ENCODE measurements at places on chromosomes 6 and 20.

- DNase-seq: no peak
Observed at GRCh38 chr6:12032783-12033573, 20.9 kb downstream of the HIVEP1 start.

DNA sequence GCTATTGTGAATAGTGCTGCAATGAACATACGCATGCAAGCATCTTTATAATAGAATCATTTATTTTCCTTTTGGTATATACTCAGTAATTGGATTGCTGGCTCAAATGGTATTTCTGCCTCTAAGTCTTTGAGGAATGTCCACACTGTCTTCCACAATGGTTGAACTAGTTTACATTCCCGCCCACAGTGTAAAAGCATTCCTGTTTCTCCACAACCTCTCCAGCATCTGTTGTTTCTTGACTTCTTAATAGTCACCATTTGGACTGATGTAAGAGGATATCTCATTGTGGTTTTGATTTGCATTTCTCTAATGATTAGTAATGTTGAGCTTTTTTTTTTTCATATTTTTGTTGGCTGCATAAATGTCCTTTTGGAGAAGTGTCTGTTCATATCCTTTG is 208.7 kb downstream of the PHF3 start:
- DNase-seq: no peak

DNA sequence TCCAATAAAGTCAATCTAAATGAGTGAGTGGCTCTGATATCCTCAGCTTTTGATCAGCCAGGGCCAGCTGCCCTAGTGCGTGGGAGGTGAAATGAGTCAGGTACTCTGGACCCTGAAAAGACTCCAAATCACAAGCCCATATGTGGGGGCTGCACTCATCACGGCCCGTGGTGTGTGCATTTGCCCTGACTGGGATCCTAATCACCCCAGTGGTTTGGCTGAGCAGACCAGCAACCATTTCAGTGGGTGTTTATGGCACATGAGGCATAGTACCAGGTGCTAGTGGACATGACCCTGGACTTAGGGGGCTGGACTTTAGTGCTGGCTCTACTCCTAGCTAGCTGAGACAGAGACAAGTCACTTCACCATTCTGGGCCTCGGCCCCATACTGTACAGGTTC is 39.4 kb downstream of the SCML4 start:
- DNase-seq: no peak

GRCh38 chr6:46784535-46784934 is 8.7 kb upstream of the MEP1A start:
- DNase-seq: no peak

DNA sequence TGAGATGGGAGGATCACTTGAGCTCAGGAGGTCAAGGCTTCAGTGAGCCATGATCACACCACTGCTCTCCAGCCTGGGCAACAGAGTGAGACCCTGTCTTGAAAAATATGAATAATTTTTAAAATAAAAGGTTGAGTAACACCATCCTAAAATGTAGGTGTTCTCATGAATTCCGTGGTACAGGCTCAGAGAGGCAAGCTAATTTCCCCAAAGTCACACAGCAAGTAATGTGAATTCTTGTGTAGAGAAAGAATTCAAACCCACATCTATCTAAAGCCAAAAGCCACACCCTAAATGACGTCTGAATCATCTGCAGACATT is 80.5 kb downstream of the ZNF217 start:
- DNase-seq: no peak

DNA sequence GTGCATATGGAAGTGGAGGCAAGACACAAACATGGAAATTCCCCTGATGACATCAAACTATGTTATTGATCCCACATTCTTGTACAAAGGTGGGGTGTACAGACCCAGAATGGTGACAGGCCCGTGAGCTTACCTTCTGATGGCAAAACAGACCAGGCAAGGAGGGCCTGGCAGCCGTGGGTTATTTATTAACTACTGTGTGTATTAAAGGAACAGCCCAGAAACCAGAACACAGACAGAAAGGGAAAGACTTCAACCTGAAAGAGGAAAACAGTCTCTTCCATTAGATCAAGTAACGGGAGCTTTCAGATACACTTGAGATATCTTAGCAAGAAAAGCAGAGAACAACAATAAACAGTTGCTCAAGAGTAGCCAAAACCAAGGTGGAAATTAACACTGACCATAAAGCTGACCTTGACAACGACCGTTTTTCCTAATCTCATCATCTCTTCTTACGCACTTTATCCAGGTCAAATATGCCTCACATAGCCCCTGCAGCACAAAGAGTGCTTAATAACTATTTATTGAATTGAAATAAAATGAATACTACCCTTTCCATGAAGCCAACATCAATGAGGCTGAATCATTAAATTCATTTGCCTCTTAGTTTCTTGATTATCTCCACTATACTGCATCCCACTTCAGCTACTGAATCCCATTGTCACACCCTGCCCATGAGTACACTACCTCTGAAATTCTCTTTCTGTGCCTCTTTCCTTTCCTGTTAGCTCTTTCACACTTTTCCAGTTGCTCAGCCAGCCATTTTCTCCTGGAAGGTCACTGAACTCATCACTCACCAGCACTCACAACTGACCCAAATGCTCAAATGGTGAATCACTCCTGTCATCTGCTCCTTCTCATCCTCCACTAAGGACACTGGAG is 67.4 kb downstream of the MOXD1 start:
- DNase-seq: peak; percentile 54

DNA sequence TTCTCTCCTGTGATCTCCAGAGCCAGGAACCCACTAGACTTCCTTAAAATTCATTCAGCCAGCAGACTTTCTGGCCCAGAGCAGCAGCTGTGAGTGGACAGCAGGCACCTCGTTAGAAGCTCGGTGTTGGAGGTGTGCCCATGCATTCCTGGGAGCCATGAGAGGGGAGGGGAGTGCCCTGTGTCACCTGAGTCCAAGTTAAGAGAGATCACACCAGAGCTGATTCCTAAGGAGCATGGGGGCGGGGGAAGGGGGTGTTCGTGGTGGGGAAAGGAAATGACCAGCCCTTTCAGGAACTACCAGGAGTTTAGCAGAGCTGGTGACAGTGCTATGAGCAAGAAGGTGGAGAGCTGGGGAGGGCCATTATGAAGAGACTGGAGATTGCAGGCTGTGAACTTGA is 46.9 kb downstream of the GFRA4 start:
- peak; percentile 49 for DNase-seq

DNA sequence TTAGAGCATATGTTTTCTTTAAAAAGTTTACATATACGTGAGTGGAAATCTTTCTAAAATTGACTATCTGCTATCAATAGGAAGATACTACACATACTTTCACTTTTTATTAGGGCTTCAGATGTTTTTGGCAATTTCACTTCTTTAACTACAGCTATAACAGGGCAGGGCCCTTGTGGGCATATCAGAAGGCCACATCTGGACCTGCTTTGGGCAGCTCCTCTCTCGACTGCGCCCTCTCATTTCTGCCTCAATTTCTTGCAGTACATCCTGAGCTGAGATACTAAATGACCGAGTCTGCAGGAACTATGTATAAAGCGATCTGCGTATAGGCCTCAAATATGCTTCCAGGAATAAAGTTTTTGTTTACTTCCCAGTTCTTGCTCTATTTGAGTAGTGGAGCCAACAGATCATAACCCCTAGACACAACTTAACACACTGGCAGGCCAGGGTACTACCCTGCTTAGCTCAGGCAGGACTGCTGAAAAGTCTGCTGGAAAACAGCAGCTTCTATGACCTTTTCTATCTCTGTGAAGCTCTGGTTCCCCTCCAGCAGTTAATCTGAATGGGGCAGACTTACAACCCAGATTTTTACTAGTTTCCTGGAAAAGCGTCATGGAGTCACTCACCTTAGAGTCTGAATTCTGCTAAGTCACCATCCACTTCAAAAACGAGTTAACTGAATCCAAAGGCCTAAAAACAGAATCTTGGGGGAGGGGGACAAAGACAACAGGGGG is 12.7 kb downstream of the GCLC start:
- no peak for DNase-seq

GRCh38 chr20:33970229-33970628 is 23.5 kb upstream of the RALY start:
- DNase-seq: no peak

DNA sequence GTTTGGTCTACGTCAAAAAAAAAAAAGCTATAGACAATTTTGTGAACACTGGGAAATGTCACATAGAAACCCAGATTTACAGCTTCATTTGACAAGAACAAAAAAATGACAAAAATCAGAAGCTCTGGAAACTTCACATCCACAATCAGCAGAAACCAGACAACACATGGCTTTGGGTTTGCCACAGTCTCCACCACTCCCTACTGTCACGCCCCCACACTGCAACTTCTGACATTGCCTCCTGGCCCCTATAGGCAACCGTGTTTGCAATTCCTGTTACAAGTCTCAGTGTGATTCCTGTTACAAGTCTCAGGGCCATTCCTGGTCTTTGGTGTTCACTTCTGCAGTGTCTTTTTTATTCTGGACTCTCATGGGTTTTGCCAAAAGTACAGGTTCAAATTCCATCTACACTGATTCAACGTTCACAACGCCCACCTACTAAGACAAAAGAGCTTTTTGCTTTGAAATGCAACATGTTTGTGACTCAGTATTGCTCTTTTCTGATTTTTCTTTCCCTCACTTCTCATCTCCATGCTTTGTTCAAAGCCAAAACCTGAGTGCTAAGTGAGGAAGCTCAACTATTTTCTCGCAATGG is 12.0 kb downstream of the CNKSR3 start:
- DNase-seq: no peak

DNA sequence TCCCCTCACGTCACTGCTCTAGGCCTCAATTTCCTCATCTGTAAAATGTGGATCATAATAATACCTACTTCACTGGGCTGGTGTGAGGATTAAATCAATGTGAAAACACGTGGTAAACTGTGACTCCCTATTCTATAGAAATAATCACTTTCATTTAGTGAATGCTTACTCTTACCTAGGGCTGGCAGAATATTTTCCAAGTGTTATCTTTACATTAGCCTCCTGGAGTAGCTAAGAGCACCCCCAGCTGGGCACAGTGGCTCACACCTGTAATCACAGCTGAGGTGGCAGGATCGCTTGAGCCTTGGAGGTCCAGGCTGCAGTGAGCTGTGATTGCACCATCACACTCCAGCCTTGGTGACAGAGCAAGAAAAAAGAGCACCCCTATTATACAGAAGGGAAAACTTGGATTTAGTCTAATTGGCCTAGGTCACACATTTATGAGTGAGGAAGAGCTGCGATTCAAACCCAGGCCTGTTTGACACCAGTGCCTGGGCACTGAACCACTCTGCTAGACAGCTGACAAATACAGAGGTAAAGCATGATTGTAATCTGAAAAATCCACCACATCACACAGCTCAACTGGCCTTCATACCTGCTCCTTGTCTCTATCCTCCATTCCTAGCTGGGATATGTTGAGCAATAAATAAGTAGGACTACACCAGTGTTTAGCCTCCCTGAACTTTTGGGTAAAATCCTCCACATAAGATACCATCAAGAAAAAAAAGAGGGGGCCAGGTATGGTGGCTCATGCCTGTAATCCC is 1.4 kb upstream of the SNTA1 start:
- DNase-seq: no peak

- peak; percentile 1 for DNase-seq
Observed at GRCh38 chr6:170093658-170094596, 197.0 kb downstream of the DLL1 start.

- DNase-seq: no peak
Observed at GRCh38 chr6:155432293-155432692, 23.3 kb downstream of the NOX3 start.

DNA sequence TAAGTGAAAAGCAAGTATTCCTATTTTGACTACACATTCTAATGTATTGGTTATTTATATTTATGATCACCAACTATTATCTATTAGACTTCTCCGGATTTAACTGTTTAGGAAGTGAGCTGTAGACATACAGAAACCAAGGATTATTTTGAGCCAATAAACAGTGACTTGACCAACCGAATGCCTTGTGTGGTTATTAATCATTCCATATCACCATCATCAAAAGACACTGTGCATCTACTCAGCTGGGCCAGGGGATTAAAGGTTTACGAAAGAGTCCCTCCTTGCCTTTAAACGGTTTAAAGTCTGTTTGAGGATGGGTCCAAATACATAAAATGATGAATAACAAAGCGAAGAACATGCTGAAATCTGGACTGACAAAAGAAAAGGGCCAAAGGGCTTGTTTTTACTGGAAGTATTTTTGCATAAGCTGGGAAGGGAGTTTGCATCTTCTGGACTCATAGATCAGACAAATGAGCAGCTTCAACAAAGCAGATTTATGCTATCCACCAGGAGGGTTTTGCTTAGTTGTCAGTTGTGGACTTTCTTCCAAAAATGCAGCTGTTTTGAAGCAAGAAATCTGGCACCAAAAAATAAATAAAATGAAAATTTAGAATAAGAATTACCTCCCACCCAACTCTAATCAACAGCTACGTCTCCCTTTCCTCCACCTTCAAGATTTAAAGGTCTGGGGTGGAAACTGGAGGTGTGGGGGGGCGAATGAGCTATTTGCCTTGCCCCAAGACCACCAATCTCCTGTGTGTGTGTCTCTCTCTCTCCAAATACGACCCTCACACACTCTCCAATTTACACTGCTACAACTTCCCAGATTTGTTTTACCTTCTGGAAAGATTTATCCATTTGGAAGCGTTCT is 33.6 kb upstream of the ID4 start:
- DNase-seq: no peak

DNA sequence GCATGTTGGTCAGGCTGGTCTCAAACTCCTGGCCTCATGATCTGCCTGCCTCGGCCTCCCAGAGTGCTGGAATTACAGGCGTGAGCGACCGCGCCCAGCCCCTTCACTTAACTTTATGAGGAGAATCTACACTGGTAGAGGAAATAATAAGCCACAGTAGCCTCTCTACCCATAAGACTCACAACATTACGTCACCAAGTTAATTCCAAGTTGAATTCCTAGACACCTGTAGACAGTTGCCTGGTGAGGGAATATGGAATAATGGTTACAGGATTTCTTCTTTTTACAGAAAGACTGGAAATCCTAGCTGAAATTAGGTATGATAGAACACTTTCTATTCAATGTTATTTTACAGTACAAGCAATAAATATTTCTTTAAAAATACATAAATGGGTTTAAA is 854.5 kb upstream of the EYS start:
- no peak for DNase-seq

- no peak for DNase-seq
Observed at GRCh38 chr20:32249030-32249738, 28.3 kb upstream of the KIF3B start.

GRCh38 chr20:53708129-53708968 is 114.7 kb upstream of the ZNF217 start:
- no peak for DNase-seq

DNA sequence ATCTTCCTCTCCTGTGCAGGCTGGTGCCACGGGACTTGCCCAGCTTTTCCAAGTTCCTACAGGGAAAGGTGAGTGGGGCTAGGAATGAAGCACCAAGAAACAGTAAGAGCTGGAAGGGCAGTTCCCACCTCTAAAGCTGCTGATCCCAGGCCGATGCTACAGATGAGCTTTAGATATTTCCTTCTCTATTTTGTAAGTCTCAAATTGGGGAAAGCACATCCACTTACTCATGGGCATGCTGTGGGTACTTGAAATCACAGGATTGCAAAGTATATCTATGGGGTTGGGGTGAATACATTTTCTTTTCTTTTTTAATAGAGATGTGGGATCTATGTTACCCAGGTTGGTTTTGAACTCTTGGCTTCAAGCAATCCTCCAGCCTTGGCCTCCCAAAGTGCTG is 3.1 kb downstream of the ZBTB2 start:
- DNase-seq: no peak

Measured in body of pancreas (tissue), 4 donors.